Fibroblast of skin of left biceps (primary cell): ENCODE measurements at places on chromosomes 5 and 9.

GRCh38 chr9:35272989-35273388, 111.2 kb downstream of the UNC13B start:
- DNase-seq, result no peak

DNA sequence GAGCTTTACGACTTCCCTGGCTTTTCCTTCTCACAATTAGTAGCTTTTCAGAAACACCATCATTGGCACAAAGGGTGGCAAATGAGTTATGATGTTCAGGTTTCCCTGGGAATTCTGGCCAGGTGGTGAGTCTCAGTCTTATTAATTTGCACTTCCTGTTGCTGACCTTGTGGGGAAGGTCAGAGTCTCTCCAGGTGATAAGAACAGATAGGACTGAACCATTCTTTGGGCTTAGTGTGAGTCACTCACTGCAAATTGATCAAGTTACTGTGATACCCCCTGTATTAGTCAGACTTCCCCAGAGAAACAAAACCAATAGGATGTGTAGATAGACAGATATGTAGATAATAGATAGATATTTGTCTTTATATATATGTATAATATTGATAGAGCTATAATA, 53.8 kb upstream of the RANBP3L start:
- DNase-seq, result no peak

DNA sequence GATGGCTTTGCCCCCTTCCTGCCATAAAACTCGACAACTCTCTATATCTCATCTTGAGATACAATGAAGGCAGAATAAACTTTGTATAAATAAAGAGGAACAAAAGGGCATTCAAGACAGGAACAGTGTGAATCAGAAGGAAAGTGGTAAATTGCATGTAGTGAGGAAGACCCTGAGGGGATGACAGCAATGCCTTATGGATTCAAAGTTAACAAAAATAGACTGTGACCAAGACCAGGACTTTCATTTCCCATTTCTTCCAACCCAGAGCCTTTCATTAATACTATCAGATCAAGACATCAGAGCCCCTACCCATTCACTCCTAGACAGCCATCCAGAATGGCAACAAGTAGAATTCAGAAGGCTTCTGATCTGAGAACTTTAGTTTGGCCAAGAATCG, 46.4 kb upstream of the ZNF462 start:
- DNase-seq, result no peak

- DNase-seq, result no peak
These were observed 33.5 kb upstream of the ADAM19 start for GRCh38 chr5:157608972-157609565.

GRCh38 chr5:169970339-169970738, 10.0 kb downstream of the INSYN2B start:
- DNase-seq, result no peak

- DNase-seq, result no peak
These were observed 35.3 kb downstream of the GAPVD1 start for GRCh38 chr9:125296843-125297372.

DNA sequence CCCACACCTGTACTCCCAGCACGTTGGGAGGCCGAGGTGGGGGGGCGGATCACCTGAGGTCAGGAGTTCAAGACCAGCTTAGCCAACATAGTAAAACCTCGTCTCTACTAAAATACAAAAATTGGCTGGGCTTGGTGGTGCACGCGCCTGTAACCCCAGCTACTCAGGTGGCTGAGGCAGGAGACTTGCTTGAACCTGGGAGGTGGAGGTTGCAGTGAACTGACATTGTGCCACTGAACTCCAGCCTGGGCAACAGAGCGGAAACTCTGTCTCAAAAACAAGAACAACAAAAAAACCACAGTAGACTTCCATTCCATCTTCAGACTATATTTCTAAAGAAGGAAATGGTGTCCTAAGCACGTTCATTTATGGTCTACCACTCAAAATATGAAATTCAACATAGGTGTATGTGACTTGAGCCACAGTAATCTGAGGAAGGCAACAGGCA, 14.2 kb upstream of the SERINC5 start:
- DNase-seq, result no peak

GRCh38 chr9:116096046-116096445, 57.5 kb upstream of the PAPPA start:
- DNase-seq, result no peak

DNA sequence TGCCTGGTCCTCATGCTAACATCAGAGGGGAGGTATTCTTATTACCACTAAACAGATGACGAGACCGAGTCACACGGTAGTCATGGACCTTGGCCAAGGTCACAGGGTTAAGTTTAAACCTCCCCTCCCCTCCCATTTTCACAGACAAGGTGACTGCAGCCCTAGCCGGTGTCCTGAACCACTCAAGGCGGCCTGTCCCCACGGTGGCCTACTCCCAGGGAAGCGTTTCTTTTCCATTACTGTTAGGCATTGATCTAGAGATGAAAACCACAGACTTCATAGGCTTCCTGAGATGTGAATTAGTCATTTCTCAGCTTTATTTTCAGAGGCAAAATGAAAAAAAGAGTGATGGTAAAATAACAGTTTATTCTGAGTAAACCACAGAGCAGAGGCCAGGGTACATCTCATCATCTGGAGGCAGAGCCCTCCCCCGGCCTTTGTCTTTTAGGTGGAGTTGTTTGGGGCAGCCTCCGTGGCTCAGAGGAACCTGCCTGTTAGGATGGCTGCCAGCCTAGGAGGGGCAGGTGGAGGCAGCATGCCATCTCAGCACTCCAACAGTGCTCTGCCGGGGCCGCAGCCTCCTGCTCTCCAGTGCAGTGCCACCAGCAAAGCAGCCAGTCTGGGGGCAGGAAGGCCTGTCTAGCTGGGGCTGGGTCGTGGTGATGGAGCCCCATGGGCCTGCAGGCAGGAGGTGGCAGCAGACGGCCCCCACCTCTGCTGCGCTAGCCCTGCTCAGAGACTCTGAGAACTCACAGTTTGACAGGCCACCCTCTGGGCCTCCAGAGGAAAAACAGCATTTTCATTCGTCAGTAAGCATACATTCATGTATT, 71.2 kb downstream of the RAPGEF1 start:
- peak; percentile 26 for DNase-seq

GRCh38 chr9:134710901-134711300, 69.3 kb downstream of the COL5A1 start:
- no peak for DNase-seq

- DNase-seq, result no peak
These were observed 126.9 kb downstream of the RGS3 start for GRCh38 chr9:113590389-113590788.

GRCh38 chr5:135356522-135357318, 42.3 kb downstream of the MACROH2A1 start:
- DNase-seq, result no peak

DNA sequence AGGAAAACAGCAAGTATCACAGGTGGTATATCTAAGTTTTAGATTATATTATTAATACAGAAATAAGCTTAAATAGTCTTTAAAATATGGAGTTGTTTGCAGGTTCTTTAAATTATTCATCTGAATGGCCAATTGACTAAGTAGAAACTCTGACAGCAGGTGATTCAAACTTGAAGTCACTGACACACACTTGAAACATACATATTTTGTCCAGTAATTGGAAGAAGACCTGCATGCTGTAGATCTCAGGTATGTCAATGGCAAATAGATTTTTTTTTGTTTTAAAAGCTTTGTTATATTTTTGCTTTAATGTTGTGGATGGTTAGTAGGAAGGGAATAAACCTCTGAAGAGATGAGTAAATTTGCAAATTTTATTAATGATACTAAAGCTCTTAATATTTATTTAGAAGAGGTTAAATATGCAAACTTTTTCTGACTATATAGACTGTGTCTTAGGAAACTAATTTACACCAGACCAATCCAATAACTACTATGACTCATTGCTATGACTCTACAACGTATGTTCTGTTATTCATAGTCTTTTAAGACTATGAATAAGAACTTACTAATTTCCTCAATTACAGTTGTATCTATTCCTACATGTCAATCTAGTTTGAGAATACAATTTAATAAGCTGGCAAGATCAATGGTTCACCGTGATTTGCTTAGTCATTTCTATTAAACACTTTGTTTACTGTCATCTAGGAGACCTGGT, 53.9 kb upstream of the RORB start:
- DNase-seq, result no peak

DNA sequence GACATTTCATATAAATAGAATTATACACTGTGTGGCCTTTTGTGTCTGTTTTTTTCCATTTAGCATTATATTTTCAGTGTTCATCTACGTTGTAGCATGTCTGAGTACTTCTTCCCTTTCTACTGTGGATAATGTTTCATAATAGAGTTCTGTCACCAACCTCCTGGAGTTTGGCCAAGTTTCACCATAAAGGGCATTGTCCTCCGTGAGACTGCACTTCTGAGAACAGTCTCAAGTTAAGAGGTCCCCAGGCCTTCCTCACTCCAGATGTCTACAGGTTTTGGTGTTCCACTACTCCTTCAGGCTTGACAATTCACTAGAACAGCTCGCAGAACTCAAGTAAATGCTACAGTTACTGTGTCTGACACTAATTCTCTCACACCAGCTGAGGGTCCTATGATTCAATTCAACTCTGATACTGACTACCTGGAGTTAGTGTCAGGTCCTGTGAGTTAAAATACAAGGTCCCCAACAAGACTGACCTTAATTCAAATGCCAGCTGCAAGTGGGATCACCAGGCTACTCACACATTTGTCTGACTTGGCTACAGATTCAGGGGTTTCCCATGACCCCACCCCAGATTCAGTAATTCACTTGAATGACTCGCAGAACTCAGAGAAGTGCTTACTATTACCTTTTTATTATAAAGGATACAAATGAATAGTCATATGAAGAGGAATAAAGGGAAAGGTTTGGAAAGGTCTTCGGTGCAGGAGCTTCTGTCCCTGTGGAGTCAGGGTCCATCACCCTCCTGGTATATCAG, 31.1 kb downstream of the SLC35A4 start:
- DNase-seq, result no peak

DNA sequence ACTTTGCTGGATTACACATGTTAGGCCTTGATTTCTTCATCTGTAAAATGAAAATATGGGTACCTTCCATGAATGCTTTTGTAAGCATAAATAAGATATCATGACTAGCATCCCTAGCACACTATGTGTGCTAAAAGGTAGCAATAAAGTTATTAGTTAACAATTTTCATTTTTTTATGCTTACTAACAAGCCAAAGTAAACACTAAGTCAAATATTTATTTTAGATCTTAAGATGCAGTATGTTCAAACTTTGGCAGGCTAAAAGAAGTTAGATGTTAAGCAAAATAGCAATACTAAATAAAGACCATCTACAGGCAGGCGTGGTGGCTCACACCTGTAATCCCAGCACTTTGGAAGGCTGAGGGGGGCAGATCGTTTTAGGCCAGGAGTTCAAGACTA, 169.1 kb downstream of the BNC2 start:
- DNase-seq, result no peak

- DNase-seq, result no peak
These were observed 2.1 kb upstream of the UIMC1 start for GRCh38 chr5:177008716-177009115.

DNA sequence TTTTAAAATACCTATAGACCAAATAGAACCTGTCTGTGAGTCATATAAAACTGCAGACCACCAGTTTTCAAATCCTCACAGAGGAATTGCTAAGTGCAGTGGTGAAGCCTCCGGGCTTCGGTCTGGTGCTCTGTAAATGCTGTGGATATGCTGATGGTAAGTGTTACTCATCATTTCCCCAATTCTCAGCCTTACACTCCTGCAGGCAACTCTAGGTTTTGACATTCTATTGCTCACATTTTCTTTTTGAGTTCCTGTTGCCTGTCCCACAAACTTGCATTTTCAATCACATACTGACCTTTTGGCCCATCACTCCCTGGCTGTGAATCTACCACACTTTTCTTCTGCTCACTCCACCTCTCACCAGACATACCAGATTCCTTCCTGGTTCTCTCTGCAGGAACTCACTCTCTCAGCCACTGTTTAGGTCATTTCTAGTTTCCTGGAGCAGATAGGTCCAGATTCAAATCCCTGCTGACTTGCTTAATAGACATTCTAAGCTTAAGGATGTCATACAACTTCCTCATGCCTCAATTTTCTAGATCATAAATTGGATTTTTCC, 192.9 kb downstream of the RAB3C start:
- no peak for DNase-seq

DNA sequence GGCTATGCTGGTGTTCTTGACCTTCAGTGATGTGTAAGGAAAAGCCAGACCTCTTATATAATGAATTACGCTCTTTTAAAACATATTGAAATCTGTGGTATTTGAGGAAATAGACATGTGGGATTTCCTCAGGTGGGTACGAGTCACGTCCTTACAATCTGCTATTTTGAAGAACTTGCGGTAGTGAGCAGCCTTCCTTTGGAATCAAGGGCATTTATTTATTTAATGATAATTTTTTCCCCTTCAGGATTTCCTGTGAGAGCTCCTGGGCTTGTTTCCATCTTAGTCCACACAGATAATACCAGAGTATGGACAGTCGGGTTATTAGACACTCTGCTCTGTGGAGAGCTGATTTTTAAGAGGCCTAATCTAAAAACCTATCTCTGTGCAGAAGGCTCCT, 167.9 kb downstream of the ARHGEF28 start:
- no peak for DNase-seq

GRCh38 chr5:10454591-10455276, 13.1 kb downstream of the ROPN1L start:
- no peak for DNase-seq

DNA sequence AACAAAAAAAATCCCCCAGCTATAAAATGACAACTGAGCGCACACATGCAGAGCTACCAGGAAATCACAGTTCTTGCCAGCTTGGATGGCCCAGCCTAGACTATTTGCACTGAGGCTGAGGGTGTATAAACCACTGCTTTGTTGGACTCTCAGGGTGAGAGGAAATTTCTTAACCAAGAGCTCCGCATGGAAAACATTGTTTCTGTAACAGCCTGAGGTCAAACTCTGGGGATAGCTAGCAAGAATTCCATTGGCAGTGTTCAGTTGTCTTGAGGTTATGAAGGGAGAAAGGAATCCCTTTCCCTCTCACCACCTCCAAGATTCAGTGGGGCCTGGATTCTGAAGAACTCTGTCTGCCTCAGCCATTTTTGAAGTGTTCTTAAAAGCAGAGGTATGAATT, 360.0 kb downstream of the OSTF1 start:
- no peak for DNase-seq

- peak; percentile 27 for DNase-seq
These were observed 444.8 kb downstream of the BNC2 start for GRCh38 chr9:16425562-16426231.

- DNase-seq, result no peak
These were observed 1727.2 kb downstream of the MAT2B start for GRCh38 chr5:165232509-165233028.

- no peak for DNase-seq
These were observed 605.1 kb upstream of the DAB2 start for GRCh38 chr5:40029711-40030495.

GRCh38 chr9:99385814-99386279, 163.8 kb downstream of the SEC61B start:
- peak; percentile 41 for DNase-seq

GRCh38 chr9:104092875-104093600, 1.1 kb upstream of the SMC2 start:
- no peak for DNase-seq
